Left ventricle myocardium superior (tissue), 1 donor: ENCODE measurements at places on chromosomes 7 and 10. TPM values are rescaled to one million over a fixed set of nuclear protein-coding genes. Genes with fewer than 3 reads are reported as not detected.

PON1 gene
- not detected for total RNA-seq

PIK3AP1 gene
- total RNA-seq: 7.5 TPM

TBXAS1 gene
- 5.0 TPM for total RNA-seq

PITRM1 gene
- 94.5 TPM for total RNA-seq

LIPF gene
- not detected for total RNA-seq

TRIM4 gene
- total RNA-seq: 7.1 TPM

LYZL1 gene
- not detected for total RNA-seq

MCU gene
- 15.6 TPM for total RNA-seq

PGAM2 gene
- 967 TPM for total RNA-seq

PLEKHS1 gene
- total RNA-seq: not detected

PLA2G12B gene
- total RNA-seq: not detected

AMPH gene
- total RNA-seq: 2.1 TPM

PROSER2 gene
- 1.1 TPM for total RNA-seq
